ENCODE measurements at places on chromosomes 4 and X. TPM values are rescaled to one million over a fixed set of nuclear protein-coding genes. Genes with fewer than 3 reads are reported as not detected.

Gene DDX53
- not detected for total RNA-seq

Gene CEP135
- total RNA-seq, result 5.5 TPM

Gene DGAT2L6
- not detected for total RNA-seq

Gene CTAG1A
- not detected for total RNA-seq

Gene ADH7
- total RNA-seq, result not detected

Gene LPAR4
- total RNA-seq, result not detected

Gene SPANXD
- total RNA-seq, result not detected
